ENCODE measurements at places on chromosomes 4 and X. TPM values are rescaled to one million over a fixed set of nuclear protein-coding genes. Genes with fewer than 3 reads are reported as not detected.

- no peak for DNase-seq
These were observed 1.4 kb upstream of the SEC24B start for GRCh38 chr4:109432203-109432602.

GRCh38 chr4:4480205-4480604 lies 61.6 kb downstream of the STX18 start:
- DNase-seq = no peak

- DNase-seq = no peak
These were observed 83.9 kb downstream of the ATXN3L start for GRCh38 chrX:13235930-13236329.

DNA sequence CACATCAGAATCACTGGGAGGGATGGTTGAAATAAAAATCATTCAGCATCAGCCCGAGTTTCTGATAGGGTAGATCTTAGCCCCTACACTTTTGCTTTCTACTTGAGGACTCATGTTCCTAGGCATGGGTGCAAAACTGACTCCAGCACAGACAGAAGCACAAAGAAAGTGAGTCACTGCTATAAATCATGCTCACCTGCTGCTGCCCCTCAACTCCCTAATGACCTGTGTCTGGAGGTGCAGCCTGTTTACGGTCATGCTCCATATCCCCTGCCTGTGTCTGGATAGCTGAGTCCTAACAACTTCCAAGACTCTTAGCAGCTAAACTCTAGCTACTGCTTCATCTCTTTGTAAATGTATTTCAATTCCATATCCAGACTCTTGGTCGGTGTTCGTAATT lies 57.8 kb downstream of the ADGRA3 start:
- no peak for DNase-seq

- DNase-seq = no peak
These were observed 706 bp downstream of the CHIC1 start for GRCh38 chrX:73563738-73564068.

CENPVL3 gene
- total RNA-seq = not detected

SH3BP2 gene
- 221 TPM for total RNA-seq

- DNase-seq = peak; percentile 20
These were observed 113.8 kb upstream of the STIM2 start for GRCh38 chr4:26746802-26747213.

CSAG3 gene
- total RNA-seq = not detected

DNA sequence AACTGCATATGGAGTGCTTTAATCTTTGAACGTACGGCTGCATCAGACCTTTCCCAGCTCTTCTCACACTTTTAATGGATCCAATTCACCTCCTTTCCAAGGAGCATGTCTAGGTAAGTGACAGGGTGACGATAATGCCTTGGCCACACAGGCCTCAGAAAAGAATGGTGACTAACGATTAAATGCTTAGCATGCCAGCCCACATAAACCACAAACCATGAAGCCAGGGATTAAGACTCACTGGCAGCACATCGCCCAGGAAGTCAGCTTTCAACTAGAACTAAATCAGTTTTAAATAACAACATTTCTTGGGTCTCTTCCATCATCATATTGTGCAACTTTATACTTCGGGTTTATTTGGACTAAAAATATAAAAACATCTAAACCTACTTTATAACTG lies 28.7 kb downstream of the INPP4B start:
- DNase-seq = peak; percentile 30

- no peak for DNase-seq
These were observed 1893.7 kb downstream of the STIM2 start for GRCh38 chr4:28754376-28754775.

DNA sequence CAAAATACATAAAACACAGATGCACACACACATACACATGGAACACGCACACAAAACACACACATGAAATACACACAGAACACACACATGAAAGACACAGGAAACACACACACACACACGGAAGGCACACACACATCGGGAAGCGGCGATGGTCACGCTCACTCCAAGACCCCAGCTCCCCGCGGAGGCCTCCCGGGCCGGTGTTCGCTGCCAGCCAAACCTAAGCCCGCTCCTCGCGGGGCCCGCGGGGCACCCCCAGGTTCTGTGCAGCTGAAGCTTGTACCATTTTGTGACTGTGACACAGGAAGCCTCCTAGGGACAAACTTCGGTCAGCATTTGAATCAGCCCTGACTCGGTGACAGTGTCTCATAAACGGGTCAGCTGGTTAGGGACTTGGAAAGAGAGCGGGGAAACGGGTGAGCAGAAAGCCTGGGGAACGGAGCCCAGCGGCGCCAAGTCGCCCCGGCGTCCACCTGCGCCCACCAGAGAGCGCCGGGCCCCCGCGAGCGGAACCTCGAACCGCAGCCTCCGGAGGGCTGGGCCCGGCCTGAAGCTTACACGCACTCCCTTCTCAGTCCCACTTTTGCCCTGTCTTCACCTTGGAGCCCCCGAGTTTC lies 32.1 kb downstream of the F11 start:
- DNase-seq = no peak

GRCh38 chr4:16593386-16593785 lies 305.1 kb downstream of the LDB2 start:
- DNase-seq = no peak

- peak; percentile 50 for DNase-seq
These were observed 3.9 kb upstream of the FAAH2 start for GRCh38 chrX:57282568-57282967.

- no peak for DNase-seq
These were observed 8.5 kb downstream of the RAB9A start for GRCh38 chrX:13697455-13697854.

DNA sequence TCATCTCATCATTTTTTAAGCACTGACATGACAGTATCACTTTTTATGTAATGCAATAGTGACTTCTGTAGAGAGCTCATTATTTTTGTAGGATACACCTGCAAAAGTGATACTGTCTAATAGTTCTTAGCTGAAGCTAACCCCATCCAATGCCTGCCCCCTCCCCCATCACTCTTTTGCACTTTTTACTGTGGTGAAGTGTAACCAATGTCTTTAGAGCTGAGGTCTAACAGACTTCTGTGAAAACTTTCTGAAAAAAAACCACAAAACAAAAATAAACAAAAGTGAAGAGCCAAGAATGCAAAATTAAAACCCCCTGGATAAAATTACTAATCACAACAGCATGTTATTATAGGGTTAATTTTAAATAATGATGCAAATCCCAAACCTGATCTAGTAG lies 301.1 kb downstream of the ANK2 start:
- DNase-seq = no peak

HGFAC gene
- 0.54 TPM for total RNA-seq

FRMPD3 gene
- 12.4 TPM for total RNA-seq

COL4A6 gene
- total RNA-seq = not detected

DNA sequence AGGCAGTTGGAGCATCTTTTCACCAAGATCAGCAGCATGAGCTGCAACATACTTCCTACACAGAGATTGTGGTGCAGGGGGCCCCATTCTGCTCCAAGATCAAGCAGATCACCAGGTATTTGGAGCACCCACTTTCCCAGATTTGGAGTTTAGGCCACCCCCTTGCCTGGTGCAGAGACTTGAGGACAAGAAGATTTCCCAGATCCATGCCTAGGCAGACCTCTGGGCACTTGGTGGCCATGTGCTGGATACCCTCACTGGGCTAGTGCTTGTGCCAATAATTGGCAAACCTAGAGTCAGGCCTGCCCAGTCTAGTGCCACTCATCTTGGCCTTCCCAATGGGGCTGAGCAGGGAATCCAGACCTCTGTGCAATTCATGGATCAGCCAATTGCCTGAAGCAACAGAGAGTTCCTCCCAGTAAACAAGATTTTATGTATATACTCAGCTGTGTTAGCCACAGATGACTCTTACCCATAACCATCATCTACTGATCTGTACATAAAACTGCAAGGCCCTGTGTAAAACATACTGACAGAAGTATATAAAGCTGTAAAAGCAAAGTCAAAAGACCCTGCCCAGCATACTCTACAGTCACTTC lies 228.4 kb upstream of the EMCN start:
- DNase-seq = no peak

DNA sequence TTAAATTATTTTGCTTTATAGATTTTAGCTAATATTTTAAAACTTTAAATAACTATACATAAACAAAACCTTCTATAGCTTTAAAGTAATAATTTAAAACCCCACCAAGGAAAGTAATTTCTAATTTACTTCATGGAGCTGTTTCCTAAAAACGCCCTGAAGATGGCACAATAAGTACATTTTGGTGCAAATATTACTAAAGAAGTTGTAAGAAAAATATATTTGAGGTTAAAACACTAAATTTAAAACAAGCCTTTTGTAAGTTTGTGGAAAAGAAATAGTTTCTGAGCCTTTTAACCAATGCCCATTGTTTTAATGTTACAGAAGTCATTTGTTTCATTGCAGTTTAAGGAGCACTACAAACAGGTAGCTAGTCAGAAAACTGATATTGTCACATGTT lies 137.4 kb upstream of the AGA start:
- DNase-seq = no peak

GRCh38 chr4:113955411-113955810 lies 24.0 kb downstream of the ARSJ start:
- DNase-seq = no peak

GYPE gene
- total RNA-seq = 1.2 TPM

GRCh38 chr4:143084566-143084965 lies 100.2 kb upstream of the USP38 start:
- DNase-seq = no peak

DNA sequence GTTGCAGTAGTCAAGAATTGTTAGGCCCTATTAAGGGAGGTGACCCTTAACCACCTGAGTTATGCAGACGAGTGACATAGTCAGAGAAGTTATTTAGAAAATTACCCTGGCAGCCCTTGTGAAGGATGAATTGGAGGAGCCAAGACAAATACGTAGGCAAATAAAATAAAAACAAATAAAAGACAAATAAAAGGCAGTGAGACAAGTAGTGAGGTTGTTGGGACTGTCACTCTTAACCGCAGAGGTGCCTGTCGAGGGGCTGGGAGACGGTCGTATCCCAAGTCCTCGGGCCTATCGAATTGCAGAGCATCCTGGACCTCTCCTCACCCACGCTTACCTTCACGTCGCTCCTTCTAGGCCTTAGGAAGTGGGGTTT lies 58.0 kb upstream of the ZC4H2 start:
- no peak for DNase-seq

SLC6A14 gene
- total RNA-seq = not detected

LRCH2 gene
- not detected for total RNA-seq

GRCh38 chr4:6019316-6020263 lies 1.4 kb upstream of the C4orf50 start:
- DNase-seq = no peak

GNRHR gene
- total RNA-seq = not detected

GATA1 gene
- 0.41 TPM for total RNA-seq

GRCh38 chr4:185099024-185099682 lies 43.9 kb upstream of the SLC25A4 start:
- DNase-seq = no peak

GRCh38 chr4:40373636-40374035 lies 38.5 kb downstream of the CHRNA9 start:
- no peak for DNase-seq

DNA sequence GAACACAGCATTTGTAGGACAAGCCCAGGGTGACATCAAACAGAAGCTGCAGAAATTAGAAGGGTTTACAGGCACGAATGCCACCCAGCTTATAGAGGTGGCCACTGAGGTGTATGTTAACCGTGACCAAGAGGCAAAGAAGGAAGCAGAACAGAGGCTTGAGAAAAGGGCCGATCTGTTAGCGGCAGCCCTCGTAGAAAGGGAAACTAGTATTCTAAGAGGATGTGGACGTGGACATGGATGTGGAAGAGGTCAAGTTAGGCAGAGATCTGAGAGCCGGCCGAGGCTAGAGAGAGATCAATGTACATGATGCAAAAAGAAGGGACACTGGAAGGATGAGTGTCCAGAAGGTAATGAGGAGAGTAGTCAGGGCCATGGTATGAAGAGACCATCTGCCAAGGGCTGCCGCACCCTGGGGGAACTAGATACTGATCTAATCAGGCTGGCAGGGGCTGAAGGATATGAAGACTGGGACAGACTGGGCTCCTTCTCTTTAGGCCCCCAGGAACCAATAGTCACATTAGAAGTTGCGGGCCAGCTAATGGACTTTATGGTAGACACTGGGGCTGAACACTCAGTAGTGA lies 27.5 kb downstream of the LIAS start:
- DNase-seq = no peak

PCSK1N gene
- not detected for total RNA-seq

DNA sequence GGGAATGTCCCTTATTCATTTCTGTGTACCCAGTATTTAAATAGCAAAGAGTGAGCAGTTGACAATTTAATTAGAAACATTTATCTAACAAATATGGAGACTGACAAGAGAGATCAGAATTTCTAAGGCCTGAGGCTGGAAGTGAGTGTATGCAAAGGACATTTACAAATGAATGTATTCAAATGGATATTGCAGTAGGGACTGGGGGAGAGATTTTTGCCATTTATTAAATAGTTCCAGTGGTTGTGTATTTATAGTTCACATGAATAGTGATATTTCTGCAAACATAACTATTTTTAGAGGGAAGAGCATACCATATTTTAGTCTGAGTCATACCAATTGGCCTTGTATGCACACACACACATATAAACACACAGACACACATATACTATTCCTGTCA lies 592.4 kb downstream of the GLUD2 start:
- no peak for DNase-seq

ADGRG2 gene
- not detected for total RNA-seq

CLDN2 gene
- not detected for total RNA-seq

DNA sequence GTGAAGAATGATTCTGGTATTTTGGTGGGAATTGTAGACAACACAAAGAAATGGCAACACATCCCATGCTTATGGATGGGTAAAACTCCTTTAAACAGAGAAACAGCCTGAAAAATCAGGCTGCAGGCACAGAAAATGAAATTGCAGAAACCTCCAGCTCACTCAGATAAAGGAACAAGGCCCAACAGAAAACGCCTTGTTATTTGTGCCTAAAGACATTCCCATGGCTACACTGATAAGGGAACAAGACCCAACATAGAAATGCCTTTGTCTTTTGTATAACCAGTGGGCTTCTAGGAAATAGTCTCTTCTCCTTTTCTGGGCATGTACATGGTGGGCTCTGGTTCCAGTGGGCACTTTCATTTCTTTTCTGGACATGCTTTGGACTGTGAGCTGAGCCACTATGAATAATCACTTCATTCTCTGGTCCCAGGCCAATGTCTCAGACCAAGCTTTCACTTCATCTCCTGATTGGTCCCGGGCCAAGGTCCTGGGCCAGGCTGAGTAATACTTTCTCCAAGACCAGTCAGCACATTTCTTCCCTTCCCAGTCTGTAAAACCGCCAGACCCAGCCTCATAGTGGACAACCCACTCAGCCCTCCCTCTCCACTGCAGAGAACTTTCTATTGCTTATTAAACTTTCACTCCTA lies 160.5 kb downstream of the TBX22 start:
- no peak for DNase-seq

BEX4 gene
- 47.1 TPM for total RNA-seq

SPANXN3 gene
- not detected for total RNA-seq

XAGE1B gene
- total RNA-seq = not detected

LEF1 gene
- total RNA-seq = 18.7 TPM

GRCh38 chr4:123598331-123598730 lies 201.7 kb downstream of the SPRY1 start:
- DNase-seq = no peak

FAM241A gene
- 0.75 TPM for total RNA-seq

GRCh38 chrX:41314204-41314603 lies 19.8 kb upstream of the DDX3X start:
- no peak for DNase-seq

GRCh38 chr4:185771711-185772390 lies 40.1 kb downstream of the SORBS2 start:
- DNase-seq = no peak

- DNase-seq = no peak
These were observed 700 bp downstream of the VMA21 start for GRCh38 chrX:151397741-151398070.

Measured in natural killer cell (primary cell).